Subcutaneous preadipocyte (primary cell): ENCODE measurements at places on chromosomes 16 and 17. TPM values are rescaled to one million over a fixed set of nuclear protein-coding genes. Genes with fewer than 3 reads are reported as not detected.

The INCA1 gene
- 0.37 TPM in 1 of 2 replicates, not detected in the other for total RNA-seq

The KRTAP4-5 gene
- not detected in 2 replicates for total RNA-seq

The GLIS2 gene
- 1.8 and 2.3 TPM in 2 replicates for total RNA-seq

The RDM1 gene
- total RNA-seq, result 0.37 TPM in 1 of 2 replicates, not detected in the other

The ZNF689 gene
- total RNA-seq, result 5.1 and 5.5 TPM in 2 replicates

The CLDN9 gene
- not detected in 2 replicates for total RNA-seq

The SLC16A11 gene
- 0.20 TPM in 1 of 2 replicates, not detected in the other for total RNA-seq
